Smooth muscle cell of the pulmonary artery (primary cell): ENCODE measurements at places on chromosomes 12 and 14. TPM values are rescaled to one million over a fixed set of nuclear protein-coding genes. Genes with fewer than 3 reads are reported as not detected.

RFX4 gene
- not detected in 2 replicates for total RNA-seq

CPNE6 gene
- not detected in 2 replicates for total RNA-seq

RPS6KL1 gene
- total RNA-seq = 0.13 and 0.43 TPM in 2 replicates

PLD4 gene
- total RNA-seq = 0.07 and 0.13 TPM in 2 replicates

DAD1 gene
- 262 and 320 TPM in 2 replicates for total RNA-seq

ACOT6 gene
- not detected in 2 replicates for total RNA-seq

TRIM9 gene
- 0.39 and 0.73 TPM in 2 replicates for total RNA-seq

PGF gene
- total RNA-seq = 9.7 and 27.8 TPM in 2 replicates

GLT8D2 gene
- total RNA-seq = 41.9 and 43.5 TPM in 2 replicates

PAPLN gene
- 2.5 and 3.2 TPM in 2 replicates for total RNA-seq

GPD1 gene
- total RNA-seq = 0.13 and 0.20 TPM in 2 replicates

ITGB7 gene
- 0.40 and 0.52 TPM in 2 replicates for total RNA-seq

RTN1 gene
- total RNA-seq = 2.8 and 6.9 TPM in 2 replicates
